ENCODE measurements at places on chromosomes 1 and 21. TPM values are rescaled to one million over a fixed set of nuclear protein-coding genes. Genes with fewer than 3 reads are reported as not detected.

PDE4B gene
- 3.4 TPM for total RNA-seq

MACO1 gene
- 27.0 TPM for total RNA-seq

TTC39A gene
- 40.0 TPM for total RNA-seq

DNA sequence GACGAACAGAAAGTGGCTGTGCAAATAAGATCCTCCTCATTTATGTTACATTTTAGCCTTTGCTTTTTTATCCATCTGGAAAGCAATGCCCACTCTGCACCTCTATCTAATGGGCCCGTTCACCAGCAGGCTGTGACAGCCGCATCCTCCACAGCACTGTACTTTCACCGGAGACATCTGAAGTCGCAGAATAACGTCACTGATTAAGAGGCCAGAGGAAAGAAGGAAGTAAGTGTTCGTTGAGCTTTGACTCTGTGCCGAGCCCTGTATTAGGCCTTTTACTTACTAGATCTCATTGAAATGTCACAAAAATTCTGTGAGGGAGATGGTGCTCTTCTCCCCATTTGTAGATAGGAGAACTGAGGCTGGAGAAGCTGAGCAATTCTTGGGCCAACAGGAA lies 62.3 kb downstream of the KAZN start:
- no peak for DNase-seq
- no peaks in the 10 kb centered on the region for H3K4me1 ChIP-seq
- H3K36me3 ChIP-seq, result no peaks in the 10 kb centered on the region
- H3K27me3 ChIP-seq, result no peaks in the 10 kb centered on the region
- no peak overlapping the region for H3K27ac ChIP-seq

DNA sequence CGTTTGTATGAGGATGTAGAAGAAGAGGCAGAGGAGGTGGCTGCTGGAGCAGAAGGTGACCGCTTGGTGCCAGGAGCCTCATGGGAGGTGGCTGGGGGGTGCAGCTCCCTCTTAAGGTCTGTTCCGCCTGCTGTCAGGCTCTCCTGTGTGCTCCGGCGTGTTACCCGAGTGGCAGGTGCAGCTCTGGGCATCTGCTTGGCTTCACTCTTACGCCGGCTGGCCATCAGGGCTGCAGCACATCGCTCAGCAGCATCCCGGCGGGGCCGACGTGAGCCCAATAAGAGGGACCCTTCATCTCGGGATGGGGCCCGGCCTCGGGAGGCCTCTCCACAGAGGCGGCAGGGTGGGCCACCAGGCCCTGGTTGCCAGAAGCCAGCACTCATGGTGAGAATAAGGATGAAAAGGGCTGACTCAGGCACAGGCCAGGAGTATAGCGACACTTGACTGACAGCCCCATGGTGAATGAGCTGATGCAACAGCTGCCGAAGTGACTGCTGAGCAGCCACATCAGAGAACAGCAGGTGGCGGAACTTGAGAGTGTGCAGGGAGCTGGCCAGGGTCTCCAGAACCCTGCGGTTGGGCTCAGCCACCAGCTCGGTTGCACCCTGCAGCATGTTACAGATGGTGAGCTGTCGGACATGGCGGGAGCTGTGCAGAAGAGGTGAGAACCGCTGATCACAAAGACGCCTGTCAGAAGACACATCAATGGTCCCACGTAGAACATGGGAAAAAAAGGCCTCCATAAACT lies 17.5 kb downstream of the LRRC41 start:
- no peak overlapping the region for H3K27ac ChIP-seq
- H3K36me3 ChIP-seq, result no peaks in the 10 kb centered on the region
- H3K27me3 ChIP-seq, result no peaks in the 10 kb centered on the region
- H3K4me1 ChIP-seq, result no peaks in the 10 kb centered on the region
- no peak overlapping the region for H3K4me3 ChIP-seq

- no peak overlapping the region for H3K4me3 ChIP-seq
- no peaks in the 10 kb centered on the region for H3K27me3 ChIP-seq
- no peak for DNase-seq
- no peaks in the 10 kb centered on the region for H3K4me1 ChIP-seq
- no peaks in the 10 kb centered on the region for H3K36me3 ChIP-seq
These were observed 31.8 kb upstream of the PLD5 start for GRCh38 chr1:242556276-242556675.

DNA sequence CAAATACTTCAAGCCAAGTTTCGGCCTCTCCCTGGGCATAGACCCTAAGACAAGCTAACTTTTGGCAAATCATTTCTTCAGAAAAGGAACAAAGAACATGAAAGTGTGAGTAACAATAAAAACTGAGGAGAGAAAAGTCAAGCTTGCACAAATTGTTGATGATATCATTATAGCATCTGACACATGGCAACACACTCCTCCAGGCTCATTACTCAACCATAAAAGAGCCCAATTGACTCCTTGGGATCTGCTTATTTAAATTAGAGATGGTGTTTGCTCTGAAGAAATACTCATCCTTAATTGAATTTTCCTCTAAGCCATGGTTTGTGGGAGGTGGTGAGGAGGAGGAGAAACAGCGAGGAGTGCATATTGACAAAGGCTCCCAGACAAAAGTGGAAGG lies 54.5 kb downstream of the TNFSF4 start:
- H3K4me3 ChIP-seq, result no peak overlapping the region
- H3K27ac ChIP-seq, result no peak overlapping the region
- DNase-seq, result no peak
- no peaks in the 10 kb centered on the region for H3K27me3 ChIP-seq
- no peaks in the 10 kb centered on the region for H3K4me1 ChIP-seq

GRCh38 chr1:109111386-109112055 lies 2.4 kb upstream of the ELAPOR1 start:
- H3K27ac ChIP-seq, result no peak overlapping the region
- no peak overlapping the region for H3K4me3 ChIP-seq
- no peaks in the 10 kb centered on the region for H3K36me3 ChIP-seq
- H3K27me3 ChIP-seq, result peaks cover 29% of the 10 kb centered on the region
- no peak for DNase-seq

Measured in hepatocyte (in vitro differentiated cells).